Activated CD4-positive, alpha-beta T cell treated with anti-CD3 and anti-CD28 coated beads, Interleukin-2, amount 50 U/mL, for 48 hours (primary cell): ENCODE measurements at places on chromosomes 7 and 10.

DNA sequence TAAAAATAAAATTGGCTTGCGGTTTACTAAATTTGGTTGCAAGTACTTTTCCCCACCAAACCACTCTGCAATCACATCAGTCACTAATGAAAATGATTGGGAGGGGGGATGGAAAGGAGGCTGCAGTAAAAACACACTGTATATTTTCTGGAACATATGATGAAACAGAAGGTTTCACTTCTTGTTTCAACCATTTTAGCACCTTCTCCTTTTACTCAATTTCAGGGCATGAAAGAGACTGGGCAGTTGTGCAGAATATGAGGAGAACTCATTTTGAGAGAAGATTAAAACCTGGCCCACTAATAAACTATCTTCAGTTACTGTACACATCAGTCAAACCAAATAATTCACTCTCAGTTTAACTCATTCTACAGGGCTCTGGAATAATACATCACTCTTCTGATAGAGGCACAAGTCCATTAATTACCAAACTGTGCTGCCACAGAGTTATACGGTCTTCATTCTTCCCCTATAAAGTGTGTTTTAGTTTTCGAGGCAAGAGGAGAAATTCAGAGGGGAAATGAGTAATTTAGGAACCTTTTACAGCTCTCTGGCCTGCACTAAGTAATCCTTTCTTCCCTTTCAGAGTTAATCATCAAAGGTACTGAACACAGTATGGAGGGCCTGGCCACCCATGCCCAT lies 25.5 kb downstream of the JAZF1 start:
- DNase-seq = no peak

- DNase-seq = no peak
These were observed 303.0 kb downstream of the ELMO1 start for GRCh38 chr7:37145682-37146081.

GRCh38 chr10:111186358-111186757 lies 109.5 kb downstream of the ADRA2A start:
- DNase-seq = no peak

DNA sequence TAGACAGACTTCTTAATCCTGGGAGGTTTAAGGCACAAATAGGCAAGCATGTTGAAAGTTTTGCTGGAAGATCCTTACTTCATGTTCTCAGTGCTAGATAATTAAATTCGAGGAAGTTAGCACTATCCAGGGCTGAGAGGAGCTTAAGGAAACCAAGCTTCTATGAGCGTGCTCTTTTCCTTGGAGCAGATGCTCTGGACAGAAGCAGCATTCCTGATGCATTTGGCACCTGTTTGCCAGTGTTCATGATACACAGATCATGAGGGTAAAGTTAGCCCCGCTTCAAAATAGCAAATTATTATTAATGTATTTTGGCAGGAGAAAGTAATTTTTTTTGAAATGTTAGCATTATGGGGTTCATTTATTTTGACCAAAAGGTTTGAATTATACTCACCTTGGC lies 9.4 kb downstream of the HDAC9 start:
- DNase-seq = no peak
